Esophagus squamous epithelium (tissue), 5 donors: ENCODE measurements at places on chromosomes 3 and 15. TPM values are rescaled to one million over a fixed set of nuclear protein-coding genes. Genes with fewer than 3 reads are reported as not detected.

GRCh38 chr3:9379327-9379726 is 16.5 kb downstream of the THUMPD3 start:
- H3K27ac ChIP-seq = no peak overlapping the region
- peaks cover 93% of the 10 kb centered on the region for H3K36me3 ChIP-seq
- H3K27me3 ChIP-seq = no peaks in the 10 kb centered on the region

DNA sequence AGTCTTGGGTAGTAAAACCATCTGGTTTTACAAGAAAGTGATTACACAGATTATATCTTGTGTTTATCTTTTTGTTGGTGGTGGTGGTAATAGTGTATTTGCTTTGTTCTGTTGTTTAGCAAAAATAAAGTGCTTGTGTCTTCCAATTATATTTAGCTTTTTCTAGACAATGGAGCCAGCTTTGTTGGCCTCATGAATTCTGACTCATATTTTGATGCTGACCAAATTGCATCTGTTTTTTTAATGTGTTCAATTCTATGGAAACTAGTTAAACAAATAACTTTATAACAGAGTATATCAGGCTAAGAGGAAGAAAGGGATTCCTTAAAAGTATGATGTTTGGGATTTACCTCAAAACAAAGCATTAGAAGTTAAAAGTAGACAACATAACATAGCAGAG is 69.3 kb upstream of the BFSP2 start:
- H3K27me3 ChIP-seq = no peaks in the 10 kb centered on the region
- no peaks in the 10 kb centered on the region for H3K36me3 ChIP-seq
- no peak for DNase-seq
- no peaks in the 10 kb centered on the region for H3K4me1 ChIP-seq
- H3K27ac ChIP-seq = no peak overlapping the region

Gene C3orf49
- total RNA-seq = not detected

Gene CHRNA5
- total RNA-seq = 1.6 TPM
